ENCODE measurements at places on chromosomes 12 and 14.

GRCh38 chr14:54890788-54891187, 11.8 kb downstream of the GCH1 start:
- DNase-seq = no peak

GRCh38 chr12:92271341-92271740, 125.7 kb upstream of the BTG1 start:
- DNase-seq = no peak

DNA sequence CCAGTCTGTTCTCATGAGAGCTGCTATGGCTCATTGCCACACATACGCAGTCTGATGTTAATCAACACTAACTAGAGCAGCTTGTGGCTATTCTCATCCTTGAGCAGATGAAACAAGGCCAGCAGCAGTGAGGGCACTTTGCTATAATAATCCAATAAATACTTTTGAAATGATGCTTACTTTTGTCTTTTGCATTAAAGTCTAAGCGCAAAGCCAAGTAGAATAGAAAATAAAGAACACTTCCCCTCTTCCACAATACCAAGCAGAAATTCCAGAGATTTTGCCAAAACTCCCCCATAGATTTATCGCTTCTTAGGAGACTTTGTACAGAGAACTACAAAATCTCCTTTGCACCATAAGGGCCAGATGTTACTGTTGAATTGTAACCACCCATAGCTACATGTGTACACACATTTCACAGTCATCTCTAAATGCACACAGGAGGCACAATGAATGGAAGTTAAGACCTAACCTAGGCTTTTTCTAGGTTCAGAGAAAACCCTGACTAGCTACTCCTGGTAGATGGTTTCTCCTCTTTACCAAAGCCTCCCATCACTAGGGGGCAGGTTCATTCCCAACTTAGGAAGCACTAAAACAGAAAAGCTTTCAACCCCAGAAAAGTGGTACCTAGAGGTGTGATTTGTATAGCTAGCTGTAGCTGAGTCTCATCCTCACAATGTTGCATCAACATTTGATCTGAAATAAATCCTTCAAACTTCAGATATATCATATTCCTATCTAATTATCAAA, 119.3 kb downstream of the HMGA2 start:
- no peak for DNase-seq

GRCh38 chr12:110647631-110648040, 33.7 kb downstream of the TCTN1 start:
- no peak for DNase-seq

- no peak for DNase-seq
These were observed 382.6 kb upstream of the DCN start for GRCh38 chr12:91565246-91565645.

- DNase-seq = peak; percentile 98
These were observed 3.6 kb downstream of the SMIM41 start for GRCh38 chr12:52082988-52083637.

GRCh38 chr12:92138626-92139025, 7.0 kb downstream of the BTG1 start:
- DNase-seq = no peak

DNA sequence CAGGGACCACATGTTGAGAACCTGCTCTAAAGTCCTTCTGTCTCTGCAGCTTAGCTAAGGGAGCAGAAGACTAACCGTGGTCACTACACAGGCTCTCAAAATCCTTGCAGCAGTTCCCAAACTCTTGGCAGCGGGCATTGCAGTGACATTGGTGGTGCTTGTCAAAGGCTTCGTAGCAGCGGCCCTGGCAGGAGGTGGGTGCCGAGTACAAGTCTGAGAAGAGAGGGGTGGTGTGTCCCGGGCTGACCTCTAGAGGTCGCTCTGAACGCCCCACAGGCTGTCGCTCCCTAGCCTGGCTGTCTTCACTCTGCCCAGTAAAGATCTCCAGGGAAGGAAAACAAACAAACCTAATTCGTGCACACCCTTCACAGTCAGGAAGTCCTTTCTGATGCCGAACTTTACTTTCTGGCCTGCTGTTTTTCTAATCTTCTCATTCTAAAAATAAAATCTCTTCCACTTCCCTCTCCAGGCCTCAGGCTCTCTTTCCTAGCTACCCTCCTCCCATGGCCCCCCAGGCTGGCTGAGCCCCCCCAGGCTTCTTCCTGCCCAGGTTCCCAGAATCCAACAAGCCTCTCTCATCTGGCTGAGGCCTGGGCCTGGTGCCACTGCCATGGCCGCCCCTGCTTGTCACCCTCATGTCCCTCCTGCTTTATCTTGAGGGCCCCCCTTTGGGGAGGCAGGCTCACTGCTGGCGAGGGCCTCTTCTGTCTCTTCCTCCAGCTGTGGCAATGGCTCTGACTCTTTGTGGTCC, 7.7 kb downstream of the ENDOU start:
- DNase-seq = peak; percentile 63

DNA sequence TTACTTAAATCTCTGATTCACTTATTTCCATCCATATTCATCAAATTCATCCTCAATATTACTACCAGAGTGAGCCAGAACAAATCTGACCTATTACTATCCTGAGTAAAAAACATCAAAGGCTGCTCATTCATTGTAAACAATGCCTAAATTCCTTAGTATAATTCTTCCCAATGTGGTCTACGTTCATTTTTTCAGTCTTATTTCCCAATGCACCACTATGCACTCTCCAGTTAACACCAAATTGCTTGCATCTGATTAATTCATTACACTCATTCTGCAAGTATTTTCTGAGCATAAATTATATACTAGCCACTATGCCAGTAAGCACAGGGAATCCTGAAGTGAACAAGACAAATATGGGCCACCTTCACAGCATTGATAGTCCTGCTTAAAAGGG, 110.0 kb downstream of the EPS8 start:
- DNase-seq = no peak

GRCh38 chr12:87870061-87870460, 159.1 kb downstream of the C12orf50 start:
- DNase-seq = no peak
